ENCODE measurements at places on chromosomes 16 and 17.

DNA sequence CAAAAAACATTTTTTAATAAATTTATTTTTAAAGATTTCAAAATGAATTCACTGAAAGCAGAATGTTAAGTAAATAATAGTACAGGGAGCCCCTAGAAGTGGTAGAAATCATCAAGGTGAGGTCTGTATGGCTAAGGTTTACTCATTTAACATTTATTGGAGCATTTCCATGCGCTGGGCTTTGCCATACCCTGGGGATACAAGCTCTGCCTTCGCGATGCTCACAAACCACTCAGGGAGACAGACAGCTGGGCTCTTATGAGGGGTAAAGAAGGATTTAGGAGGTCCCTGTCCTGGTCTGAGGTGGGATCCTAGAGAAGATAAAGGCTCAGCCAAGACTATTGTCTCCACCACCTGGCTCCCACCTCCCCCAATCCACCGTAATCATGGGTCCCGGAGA is 11.3 kb upstream of the LPCAT2 start:
- no peak for DNase-seq

- peak; percentile 93 for DNase-seq
Measured at GRCh38 chr17:70168977-70169708, at the start of gene KCNJ2. KCNJ2 (plus strand) TSS chr17:70169532; CDS start chr17:70175040, 5,508 bp downstream.

- no peak for DNase-seq
Measured at GRCh38 chr17:1239210-1239609, 31.0 kb upstream of the BHLHA9 start.

GRCh38 chr17:42521036-42521435 is 15.0 kb upstream of the NAGLU start:
- no peak for DNase-seq

GRCh38 chr16:69712277-69712676 is 14.1 kb downstream of the NQO1 start:
- no peak for DNase-seq

DNA sequence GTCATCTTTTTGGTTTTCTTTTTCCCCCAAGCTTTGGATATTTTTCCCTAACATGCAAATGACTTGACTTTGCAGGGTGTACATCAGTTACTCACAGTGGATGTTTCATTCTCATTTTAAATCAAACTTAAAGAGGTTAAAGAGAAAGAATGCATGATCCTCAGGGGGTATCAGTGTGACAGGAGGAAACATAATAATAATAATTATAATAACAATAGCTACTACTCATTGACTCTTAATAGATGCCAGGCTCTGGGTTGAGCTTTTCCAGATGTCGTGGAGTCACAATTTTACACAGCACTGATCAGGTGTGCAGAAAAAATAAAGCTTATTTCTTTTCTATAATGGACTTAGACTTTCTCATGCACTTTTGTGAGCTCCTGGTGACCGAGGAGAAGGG is 157.2 kb upstream of the CACNG3 start:
- DNase-seq = no peak

Data from midbrain (tissue), 1 donor.